CD14-positive monocyte (primary cell): ENCODE measurements at places on chromosomes 12 and 14.

- DNase-seq = no peak
Measured at GRCh38 chr14:87687420-87687819, 305.6 kb downstream of the GALC start.

GRCh38 chr14:54470701-54471100 lies 18.1 kb downstream of the GMFB start:
- no peak for DNase-seq

GRCh38 chr12:115472852-115473251 lies 788.9 kb upstream of the TBX3 start:
- no peak for DNase-seq

GRCh38 chr14:38836539-38836938 lies 266.5 kb downstream of the SEC23A start:
- no peak for DNase-seq

- no peak for DNase-seq
Measured at GRCh38 chr12:109089683-109090082, 3.6 kb downstream of the ALKBH2 start.

GRCh38 chr14:80576401-80576800 lies 365.1 kb upstream of the DIO2 start:
- DNase-seq = no peak

DNA sequence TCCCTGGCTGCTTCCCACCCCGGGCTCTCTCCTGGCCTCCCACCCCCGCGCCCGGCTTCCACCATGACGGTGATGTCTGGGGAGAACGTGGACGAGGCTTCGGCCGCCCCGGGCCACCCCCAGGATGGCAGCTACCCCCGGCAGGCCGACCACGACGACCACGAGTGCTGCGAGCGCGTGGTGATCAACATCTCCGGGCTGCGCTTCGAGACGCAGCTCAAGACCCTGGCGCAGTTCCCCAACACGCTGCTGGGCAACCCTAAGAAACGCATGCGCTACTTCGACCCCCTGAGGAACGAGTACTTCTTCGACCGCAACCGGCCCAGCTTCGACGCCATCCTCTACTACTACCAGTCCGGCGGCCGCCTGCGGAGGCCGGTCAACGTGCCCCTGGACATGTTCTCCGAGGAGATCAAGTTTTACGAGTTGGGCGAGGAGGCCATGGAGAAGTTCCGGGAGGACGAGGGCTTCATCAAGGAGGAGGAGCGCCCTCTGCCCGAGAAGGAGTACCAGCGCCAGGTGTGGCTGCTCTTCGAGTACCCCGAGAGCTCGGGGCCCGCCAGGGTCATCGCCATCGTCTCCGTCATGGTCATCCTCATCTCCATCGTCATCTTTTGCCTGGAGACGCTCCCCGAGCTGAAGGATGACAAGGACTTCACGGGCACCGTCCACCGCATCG lies 1.8 kb downstream of the KCNA1 start:
- no peak for DNase-seq

DNA sequence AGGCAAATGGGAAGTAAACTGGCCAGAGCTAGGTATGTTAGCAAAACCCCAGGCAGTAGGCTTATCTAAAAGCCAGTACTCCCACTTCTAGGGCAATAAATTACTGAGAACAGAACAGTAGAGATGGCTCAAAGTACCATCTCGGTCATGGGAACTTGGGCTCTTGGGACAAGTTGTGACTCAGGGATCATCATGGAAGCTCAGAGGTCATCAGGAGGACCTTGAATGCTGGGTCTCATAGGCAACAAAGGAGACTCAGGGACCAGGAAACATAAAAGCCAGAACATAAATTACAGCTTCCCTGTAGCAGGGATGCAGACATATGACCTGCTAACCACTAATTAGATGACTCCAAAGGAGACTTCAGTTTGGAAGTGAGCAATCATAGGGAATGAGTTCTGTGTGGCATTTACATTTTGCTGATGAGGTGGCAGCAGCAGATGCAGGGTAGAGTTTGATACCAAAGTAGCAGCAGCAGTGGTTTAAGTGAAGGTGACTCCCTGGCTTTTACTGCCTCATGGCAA lies 97.6 kb upstream of the SCAF11 start:
- DNase-seq = no peak

GRCh38 chr14:55654243-55654642 lies 74.2 kb downstream of the KTN1 start:
- no peak for DNase-seq

DNA sequence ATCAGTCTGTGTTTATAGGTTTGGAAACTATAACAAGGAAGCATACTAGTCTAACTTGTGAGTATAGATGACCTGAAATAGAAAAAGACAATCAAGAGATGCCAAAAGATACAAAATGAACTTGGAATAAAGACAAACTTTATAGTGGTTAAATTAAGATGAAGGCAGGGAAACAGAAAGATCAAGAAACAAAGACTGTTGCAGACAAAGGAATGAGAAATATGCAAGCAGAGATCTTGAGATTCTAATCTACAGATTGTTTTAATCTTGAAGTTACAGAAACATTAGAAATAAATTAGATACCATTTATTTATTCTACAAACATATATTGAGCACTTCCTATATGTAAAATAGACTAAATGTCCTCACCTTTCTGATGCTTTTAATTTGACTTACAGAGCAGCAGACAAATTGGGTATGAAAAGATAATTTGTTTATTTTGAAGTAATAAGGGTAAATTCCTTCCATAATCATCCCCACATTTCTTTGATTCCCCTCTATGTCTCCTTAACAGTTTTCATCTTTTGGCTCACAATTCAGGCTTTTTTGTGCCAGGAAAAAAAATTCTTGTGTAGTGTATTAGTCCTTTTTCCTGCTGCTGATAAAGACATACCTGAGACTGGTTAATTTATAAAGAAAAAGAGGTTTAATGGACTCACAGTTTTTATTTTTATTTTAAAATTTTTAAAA lies 134.4 kb downstream of the KITLG start:
- DNase-seq = no peak

DNA sequence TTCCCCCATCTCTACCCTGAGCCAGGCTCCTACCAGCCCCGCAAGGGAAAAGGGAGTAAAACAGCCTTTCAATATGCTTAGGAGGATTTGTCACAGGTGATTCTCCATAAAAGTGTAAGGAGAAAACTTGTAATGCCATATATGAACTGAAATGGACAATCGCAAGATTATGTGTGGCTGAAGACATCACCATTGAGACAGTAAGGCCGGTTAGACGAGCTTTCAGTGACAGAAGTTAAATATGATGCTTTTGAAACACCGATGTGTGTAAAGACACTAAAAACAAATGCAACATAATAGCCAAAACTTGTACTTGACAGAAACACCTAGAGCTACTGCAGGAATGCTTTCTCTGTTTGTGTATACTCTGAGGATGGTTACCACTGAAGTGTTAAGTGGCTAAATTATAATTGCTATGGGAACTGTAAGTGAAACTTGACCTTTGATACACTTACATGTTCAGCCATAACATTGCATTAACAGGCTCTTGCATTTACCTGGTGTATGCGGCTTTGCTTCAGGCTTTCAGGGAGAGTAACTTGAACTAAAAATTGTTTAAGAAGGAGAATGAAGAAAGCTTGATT lies 42.3 kb downstream of the FAR2 start:
- DNase-seq = no peak

- no peak for DNase-seq
Measured at GRCh38 chr14:50792051-50792477, 38.9 kb downstream of the NIN start.

GRCh38 chr12:132516095-132517012 lies 26.4 kb downstream of the FBRSL1 start:
- DNase-seq = no peak

- DNase-seq = no peak
Measured at GRCh38 chr14:72830356-72830755, 63.5 kb downstream of the DPF3 start.

DNA sequence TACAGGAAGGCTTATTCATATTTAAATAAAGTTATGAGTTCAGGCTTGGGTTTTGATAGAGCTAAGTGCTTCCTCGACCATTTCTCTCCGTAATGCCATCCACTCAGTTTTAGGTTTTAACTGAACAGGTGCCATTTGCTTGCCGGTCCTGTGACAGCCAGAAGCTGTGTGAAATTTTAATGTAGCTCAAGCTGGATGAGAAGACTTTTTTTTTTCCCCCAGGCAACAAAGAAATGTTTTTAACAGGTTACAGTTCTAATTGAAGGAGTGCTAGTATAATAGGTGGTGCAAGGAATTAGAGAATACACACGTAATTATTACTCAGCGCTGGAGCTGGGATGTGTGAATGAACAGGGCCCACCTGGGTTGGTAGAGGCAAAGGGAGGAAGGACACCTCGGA lies 502.3 kb downstream of the AACS start:
- DNase-seq = no peak

DNA sequence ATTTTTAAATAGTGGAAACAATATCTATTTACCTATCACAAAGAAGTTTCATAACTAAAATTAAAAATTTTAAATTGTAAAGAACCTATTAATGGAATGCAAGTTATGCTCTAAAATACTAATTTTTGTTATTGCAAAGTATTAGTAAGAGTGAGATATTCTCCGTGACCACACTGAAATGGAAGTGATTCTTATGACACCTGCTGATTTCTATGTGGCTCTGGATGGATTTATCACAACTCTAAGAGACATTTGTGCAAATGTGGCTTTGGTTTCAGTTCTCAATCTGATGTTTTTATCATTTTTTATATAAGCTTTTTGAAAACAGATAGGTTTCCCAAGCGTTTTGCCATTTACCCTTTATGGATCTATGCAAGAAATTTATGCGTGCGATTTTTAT lies 497.8 kb downstream of the NAV3 start:
- DNase-seq = no peak

DNA sequence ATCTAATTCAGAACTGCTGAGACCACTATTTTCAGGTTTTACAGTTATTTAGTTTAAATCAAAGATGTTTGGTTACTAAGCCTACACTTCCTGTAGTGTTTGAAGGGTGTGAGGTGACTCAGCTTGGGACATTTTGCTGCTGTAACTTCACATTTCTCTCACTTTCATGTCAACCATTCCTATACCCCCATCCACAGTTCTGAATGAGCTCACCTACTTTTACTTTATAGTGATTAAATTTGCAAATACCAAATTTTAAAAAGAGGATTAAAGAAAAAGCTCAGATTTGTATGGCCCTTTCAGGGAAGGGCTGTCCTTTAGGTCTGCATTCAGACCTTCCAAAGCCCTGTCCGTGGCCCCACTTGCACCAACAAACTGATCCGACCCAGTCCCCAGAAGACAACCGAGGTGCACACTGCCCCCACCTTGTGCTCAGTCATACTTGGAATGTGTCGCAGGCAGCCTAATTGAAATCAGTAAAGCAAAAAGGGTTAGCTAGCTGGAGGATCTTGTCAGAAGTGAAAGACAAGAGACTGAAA lies 174.4 kb downstream of the MON2 start:
- DNase-seq = peak; percentile 25

GRCh38 chr14:50191499-50191898 lies 39.9 kb downstream of the SOS2 start:
- DNase-seq = no peak

DNA sequence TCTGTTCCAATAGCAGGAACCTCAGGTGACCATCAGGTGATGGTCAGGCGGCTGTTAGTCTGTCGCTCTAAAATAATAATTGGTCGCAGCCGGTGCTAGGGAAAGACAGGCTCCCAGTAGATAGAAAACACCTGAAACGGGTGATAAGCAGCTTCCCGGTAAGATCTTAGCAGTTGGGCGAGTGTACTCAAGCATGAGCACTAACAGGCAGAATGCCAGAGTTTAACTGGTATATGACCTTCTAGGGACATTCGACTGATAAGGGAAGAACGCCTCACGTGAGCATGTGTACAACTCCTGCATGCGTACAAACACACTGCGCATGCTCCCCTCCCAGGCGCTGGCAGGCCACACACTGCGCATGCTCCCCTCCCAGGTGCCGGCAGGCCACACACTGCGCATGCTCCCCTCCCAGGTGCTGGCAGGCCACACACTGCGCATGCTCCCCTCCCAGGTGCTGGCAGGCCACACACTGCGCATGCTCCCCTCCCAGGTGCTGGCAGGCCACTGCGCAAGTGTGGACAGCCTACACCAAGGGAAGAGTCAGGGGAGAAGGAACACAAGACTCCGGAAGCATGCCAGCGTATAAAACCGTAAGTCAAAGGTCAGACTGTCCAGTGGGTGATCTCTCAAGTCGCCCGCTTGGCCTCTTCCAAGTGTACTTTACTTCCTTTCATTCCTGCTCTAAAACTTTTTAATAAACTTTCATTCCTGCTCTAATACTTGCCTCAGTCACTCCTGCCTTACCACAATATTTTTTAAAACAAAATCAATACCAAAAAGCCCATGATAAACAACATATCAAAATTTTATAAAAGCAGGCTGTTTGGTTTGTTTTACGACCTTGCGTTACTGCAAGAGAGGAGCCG lies 24.5 kb downstream of the GPRC5D start:
- no peak for DNase-seq

DNA sequence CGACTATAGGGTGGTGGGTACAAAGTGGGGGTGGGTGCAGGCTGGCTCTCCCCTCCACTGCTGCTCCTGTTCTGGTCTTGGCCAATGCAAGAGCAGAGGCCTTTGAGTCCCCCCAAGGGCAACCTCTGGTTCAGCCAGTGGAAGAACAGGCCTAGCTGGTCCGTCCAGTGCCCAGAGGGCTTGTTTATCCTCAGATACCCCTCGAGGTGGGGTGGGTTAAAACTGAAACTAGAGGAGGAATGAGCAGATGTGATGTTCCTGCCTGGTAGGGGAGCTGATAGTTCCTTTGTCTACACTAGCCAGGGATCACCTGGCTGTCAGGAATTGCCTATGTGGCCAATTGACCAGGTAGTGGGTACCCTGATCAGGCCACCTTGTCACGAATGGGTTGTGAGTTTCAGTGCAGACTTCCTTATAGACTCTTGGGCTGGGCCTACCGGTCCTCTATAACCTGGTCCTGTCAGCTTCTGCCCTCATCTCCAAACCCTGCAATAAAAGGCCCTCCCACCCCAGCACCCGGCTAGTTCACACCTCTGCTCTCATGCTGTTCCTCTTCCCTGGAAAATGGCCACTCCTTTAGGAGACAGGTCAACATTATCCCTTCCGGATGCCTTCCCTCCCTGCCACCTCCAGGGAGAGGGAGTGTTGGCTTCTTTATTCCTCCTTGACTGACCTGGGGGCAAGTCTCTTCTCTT lies 10.7 kb upstream of the HSP90AA1 start:
- DNase-seq = no peak

DNA sequence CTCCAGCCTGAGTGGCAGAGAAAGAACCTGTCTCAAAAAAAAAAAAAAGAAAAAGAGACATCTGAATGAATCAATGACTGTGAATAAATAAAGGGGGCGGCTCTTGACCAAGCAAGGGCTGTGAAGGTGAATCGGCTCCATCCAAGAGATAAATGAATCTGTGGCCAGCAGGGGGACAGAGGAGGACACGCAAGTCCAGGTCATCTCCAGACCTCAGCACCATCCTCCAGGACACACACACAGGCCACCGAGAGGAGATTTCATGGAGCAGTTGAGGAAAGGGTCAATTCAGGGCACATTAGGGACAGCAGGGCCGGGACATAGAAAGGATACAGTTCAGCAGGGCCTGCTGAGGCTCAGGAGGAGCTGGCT lies 21.6 kb downstream of the TRPV4 start:
- no peak for DNase-seq
